ENCODE measurements at places on chromosomes 6 and 20.

DNA sequence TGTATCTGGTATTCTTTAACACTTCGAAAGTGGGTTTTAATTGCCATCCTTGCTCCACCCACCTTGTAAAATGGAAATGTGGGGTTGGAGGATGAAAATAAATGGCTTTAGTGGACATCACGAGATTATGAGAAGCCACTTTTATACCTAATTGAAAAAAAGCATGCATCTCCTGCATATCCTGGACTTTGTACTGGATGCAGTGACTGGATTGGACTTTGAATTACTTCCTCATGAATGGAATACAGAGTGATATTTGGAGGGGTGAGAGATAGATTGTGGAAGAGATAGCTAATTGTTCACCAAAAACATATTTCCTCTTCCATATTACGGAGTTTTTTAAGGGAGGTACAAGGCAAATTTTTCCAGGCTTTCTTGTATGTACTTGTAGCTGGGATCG lies 813.0 kb downstream of the TENT5A start:
- DNase-seq, result no peak

- DNase-seq, result no peak
Observed at GRCh38 chr6:158337332-158337731, 25.1 kb downstream of the TULP4 start.

DNA sequence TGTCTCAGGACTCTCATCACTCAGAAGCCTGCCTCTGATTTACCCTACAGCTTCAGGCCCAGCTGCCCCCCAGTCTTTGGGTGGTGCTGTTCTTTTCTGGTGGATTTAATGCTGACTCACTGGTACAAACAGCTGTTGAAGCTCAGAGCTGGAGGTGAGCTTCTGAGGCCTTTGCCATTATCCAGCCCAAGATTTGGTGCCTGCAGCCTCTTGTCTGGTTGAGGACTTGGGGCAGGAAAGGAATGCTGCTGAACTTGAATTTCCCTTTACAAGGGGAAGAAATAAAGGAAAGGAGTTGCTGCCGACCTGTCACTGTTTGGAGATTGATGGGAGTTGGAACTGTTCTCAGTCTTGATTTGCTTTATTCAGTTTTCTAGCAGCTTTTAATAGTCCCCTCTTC lies 19.8 kb downstream of the ABCF1 start:
- no peak for DNase-seq

GRCh38 chr6:150025201-150025917 lies at the start of gene RAET1L:
Gene RAET1L (minus strand): TSS chr6:150025532. CDS start chr6:150025471, 61 bp downstream.
- no peak for DNase-seq

DNA sequence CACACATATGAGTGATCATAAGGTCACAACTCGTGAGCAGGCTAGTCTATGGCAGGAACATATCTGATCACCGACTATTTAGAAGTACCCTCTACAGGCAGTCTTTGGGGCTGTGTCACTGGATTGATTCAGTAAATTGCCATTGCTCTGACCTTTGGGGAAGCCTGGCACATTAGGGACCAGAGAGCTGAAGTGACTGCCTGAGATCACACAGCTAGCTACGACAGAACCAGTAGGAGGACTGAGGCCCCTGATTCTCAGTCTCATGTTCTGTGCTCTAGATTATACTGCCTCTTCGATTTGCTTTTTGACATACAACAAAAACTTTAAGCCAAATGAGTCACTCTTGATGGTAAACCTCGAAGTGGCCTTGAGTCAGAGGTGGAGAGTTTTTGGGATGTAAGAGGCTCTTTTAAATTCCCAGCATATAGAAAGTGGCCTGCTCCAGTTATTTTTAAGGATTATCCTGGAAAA lies 247.5 kb upstream of the SUPT3H start:
- no peak for DNase-seq

GRCh38 chr20:14807224-14807623 lies 469.8 kb upstream of the FLRT3 start:
- no peak for DNase-seq

All from activated T-helper 1 cell treated with anti-CD3 and anti-CD28 coated beads, Interleukin-12 subunit alpha, Interleukin-12 subunit beta, Interleukin-2, Interleukin-4 antibody, amounts not matched to agents 30 ng/mL and 10 ng/mL and 1 ng/mL, durations not matched to agents 14 hours and 24 hours and 36 hours (primary cell).